ENCODE measurements at places on chromosomes 6 and 20. TPM values are rescaled to one million over a fixed set of nuclear protein-coding genes. Genes with fewer than 3 reads are reported as not detected.

GRCh38 chr20:64173116-64173515 is 8.9 kb downstream of the MYT1 start:
- no peak overlapping the region for H3K4me3 ChIP-seq
- H3K36me3 ChIP-seq, result no peaks in the 10 kb centered on the region
- no peak overlapping the region for H3K27ac ChIP-seq
- DNase-seq, result no peak

GRCh38 chr6:11126876-11127275 is 15.4 kb upstream of the ERVFRD-1 start:
- no peak overlapping the region for H3K27ac ChIP-seq
- H3K4me3 ChIP-seq, result no peak overlapping the region
- DNase-seq, result no peak
- peaks cover 33% of the 10 kb centered on the region for H3K4me1 ChIP-seq
- H3K27me3 ChIP-seq, result no peaks in the 10 kb centered on the region

Gene DNAH8
- total RNA-seq, result not detected

Gene MTFR2
- total RNA-seq, result 18.4 TPM

Gene SLC22A3
- not detected for total RNA-seq

Gene OPN5
- not detected for total RNA-seq

Gene DCDC2
- not detected for total RNA-seq

Gene C20orf173
- not detected for total RNA-seq
